ENCODE measurements at places on chromosomes 1 and 21.

DNA sequence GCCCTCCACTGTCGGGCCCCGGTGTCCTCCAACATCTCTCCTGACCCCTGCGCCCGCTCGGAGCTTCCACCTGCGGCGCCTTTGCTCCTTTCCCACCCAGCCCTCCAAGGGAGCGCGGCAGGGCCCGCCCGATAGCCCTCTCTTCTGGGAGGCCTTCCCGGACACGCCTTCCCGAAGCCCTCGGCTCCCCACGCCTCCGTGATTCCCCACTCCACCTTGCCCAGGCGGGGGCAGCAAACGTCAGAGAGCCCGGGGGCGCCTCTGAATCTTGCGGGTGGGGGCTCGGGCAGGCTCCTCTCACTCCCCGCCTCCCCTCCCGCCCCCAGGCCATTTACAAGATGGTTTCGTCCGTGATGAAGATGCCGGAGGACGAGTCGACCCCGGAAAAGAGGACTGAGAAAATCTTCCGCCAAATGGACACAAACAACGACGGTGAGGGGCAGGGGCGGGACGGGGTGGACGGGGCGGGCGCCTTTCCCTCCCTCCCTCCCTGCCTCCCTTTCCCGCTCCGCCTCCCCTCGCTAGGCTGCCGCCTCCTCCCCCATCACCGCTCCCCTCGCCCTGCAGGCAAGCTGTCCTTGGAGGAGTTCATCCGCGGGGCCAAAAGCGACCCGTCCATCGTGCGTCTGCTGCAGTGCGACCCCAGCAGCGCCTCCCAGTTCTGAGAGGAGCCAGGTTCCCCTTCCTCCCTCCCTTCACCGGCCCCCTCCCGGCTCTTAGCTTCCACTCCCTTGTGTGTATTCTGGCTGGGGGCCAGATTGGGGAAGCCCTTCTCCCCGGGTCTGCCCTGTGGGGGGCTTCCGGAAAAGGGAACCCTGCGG, 7.1 kb downstream of the HPCA start:
- no peak for DNase-seq

- DNase-seq = no peak
Observed at GRCh38 chr1:162548170-162548569, 13.4 kb upstream of the UAP1 start.

DNA sequence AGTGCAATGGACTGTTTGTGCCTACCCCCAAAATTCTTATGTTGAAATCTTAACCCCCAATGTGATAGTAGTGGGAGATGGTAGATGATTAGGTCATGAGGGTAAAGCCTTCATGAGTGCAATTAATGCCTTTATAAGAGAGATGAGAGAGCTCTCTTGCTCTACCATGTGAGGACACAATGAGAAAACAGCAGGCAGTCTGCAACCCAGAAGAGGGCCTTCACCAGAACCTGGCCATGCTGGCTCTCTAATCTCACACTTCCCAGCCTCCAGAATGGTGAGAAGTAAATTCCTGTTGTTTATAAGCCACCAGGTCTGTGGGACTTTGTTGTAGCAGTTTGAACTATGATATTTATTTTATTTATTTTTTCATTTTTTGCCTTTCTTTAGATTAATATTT, 21.0 kb downstream of the RYR2 start:
- no peak for DNase-seq

DNA sequence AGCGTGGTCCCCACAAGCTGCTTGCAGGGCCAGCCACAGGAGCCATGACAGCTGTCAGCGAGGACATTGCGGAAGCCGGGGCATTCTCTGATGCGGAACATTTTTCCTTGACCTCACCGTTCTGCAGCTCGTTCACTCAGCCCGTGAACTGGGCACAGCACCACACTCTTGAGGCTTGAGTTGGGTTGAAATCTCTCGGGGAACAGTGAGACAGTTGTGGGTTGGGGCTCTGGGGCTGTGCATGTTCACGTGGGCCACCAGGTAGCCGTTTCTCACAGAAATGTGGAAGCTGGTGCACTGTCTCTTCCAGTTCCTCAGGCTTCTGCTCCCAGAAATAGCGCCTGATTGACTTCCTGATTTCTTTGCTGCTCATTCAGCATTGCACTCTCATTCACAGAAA, 69.8 kb downstream of the SPSB1 start:
- no peak for DNase-seq

- no peak for DNase-seq
Observed at GRCh38 chr1:225595452-225595851, 57.5 kb downstream of the ENAH start.
